ENCODE measurements at places on chromosomes 5 and 9.

DNA sequence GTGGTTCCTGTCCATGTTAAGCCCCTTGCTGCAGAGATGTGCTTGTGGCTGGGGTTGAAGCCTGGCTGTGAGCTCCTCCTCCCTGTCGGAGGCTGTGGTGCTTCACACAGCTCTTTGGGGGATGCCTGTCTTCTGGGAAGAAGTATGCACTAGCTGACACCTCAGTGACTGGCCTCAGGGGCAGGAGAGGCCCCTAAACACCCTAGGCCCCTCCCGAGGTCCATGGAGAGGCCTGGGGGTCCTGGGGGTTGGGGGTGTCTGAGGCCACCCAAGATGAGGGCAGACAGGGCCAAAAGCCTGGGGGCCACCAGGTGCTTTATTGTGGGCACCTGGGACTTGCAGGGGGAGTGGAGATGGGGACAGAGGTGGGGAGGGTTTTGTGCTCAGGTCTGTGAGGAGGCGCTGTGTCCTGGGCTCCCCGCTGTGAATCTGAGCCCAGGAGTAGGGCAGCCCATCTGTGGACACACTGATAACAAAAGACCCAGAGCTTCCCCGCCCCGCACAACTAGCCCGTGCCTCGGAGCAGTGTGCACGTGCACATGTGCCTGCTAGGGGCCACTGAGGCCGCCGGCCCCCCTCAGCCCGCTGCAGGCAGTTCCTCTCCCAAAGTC lies 92.0 kb downstream of the PHF2 start:
- DNase-seq: no peak

DNA sequence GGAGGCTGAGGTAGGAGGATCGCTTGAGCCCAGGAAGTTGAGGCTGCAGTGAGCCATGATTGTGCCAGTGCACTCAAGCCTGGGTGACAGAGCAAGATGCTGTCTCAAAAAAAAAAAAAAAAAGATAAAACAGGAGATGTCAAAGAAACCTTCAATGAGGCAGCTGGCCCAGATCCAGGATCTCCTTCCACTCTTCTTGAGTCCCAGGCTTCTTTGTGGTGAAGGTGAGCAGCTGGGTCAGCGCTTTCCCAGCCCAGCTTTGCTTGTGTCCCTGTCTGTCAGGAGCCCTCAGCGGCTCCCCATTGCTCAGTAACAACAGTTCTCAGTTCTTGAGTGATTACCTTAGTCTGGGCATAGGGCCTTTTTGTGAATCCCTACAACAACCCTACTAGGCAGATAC lies 69.4 kb upstream of the PSD2 start:
- no peak for DNase-seq

GRCh38 chr5:115686738-115687074 lies 60.9 kb upstream of the TMED7 start:
- no peak for DNase-seq

DNA sequence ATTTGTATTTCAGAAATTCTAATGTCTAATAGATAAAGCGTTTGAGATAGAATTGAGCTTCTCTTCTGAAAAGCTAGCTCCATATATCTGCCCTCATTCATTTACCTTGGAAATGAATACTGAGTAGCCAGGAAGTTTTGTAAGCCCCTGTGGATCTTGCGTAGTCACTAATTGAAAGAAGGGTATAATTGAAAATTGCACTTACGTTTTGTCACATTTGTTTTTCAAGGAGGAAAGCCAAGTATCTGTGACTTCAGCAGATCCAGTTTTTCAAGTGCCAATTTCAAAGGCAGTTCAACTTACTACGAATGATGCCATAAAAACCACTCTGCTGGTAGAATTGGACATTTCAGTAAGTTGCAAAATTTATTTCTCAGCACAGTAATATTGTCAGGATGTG lies 14.0 kb downstream of the MTRR start:
- DNase-seq: no peak

DNA sequence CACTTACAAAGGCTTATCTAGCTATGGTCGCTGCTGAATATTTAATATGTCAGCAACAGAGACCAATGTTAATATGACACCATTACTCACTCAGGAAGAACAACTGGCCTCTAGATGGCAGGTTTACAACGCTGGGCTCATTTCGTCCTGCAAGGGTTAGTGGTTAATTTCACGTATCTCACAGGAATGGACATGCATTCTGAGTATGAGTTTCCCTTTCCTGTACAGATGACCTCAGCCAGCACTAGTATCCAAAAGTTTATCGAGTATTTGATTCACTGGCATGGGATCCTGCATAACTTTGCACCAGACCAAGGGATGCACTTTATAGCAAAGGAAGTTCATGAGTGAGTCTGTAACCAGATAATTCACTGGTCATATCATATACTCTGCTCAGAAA lies 8.7 kb upstream of the TRPC7 start:
- no peak for DNase-seq

- no peak for DNase-seq
Observed at GRCh38 chr5:104498281-104498680, 935.7 kb upstream of the NUDT12 start.

GRCh38 chr5:68533571-68534084 lies 318.1 kb downstream of the PIK3R1 start:
- no peak for DNase-seq

- no peak for DNase-seq
Observed at GRCh38 chr5:2465383-2465782, 286.1 kb downstream of the IRX2 start.

GRCh38 chr5:93607367-93608258 lies 24.6 kb downstream of the NR2F1 start:
- DNase-seq: no peak

DNA sequence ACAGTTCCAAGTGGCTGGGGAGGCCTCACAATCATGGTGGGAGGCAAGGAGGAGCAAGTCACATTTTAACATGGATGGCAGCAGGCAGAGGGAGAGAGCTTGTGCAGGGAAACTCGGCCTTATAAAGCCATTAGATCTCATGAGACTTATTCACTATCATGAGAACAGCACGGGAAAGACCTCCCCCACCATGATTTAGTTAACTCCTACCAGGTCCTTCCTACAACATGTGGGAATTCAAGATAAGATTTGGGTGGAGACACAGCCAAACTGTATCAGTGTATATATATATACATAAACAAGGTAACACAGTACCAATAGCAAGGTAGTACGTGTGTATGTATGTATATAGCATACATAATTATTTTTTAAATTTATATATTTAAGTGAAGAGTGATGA lies 50.9 kb downstream of the NFX1 start:
- DNase-seq: no peak

DNA sequence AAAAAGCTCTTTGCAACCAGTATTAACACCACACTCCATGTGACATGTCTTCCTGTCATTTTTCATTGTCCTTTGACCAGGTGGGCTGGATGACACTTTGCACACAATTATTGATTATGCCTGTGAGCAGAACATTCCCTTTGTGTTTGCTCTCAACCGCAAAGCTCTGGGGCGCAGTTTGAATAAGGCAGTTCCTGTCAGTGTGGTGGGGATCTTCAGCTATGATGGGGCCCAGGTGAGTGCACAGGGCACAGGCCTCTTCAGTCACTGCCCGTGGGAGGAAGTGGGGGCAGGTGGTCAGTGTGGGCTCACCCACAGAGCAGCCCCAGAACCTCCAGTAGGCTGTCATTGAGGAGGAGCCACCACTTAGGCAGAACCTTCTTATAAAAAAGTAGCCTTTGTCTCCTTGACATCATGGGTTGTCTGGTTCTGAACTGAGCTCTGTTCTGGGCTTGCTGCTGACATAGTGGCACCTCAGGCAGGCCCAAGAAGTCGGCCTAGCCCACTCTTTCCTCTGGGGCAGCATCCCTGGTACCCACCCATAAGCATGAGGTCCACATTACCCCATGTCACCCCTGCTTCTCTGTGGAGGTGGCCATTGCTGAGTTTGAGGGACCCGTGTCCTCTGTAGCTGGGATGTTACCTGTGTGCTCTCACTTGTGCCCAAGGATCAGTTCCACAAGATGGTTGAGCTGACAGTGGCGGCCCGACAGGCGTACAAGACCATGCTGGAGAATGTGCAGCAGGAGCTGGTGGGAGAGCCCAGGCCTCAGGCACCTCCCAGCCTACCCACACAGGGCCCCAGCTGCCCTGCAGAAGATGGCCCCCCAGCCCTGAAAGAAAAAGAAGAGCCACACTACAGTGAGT lies 39.3 kb downstream of the SECISBP2 start:
- no peak for DNase-seq

GRCh38 chr5:8098081-8098480 lies 229.1 kb downstream of the MTRR start:
- no peak for DNase-seq

GRCh38 chr5:109452661-109453060 lies 42.9 kb upstream of the PJA2 start:
- no peak for DNase-seq

DNA sequence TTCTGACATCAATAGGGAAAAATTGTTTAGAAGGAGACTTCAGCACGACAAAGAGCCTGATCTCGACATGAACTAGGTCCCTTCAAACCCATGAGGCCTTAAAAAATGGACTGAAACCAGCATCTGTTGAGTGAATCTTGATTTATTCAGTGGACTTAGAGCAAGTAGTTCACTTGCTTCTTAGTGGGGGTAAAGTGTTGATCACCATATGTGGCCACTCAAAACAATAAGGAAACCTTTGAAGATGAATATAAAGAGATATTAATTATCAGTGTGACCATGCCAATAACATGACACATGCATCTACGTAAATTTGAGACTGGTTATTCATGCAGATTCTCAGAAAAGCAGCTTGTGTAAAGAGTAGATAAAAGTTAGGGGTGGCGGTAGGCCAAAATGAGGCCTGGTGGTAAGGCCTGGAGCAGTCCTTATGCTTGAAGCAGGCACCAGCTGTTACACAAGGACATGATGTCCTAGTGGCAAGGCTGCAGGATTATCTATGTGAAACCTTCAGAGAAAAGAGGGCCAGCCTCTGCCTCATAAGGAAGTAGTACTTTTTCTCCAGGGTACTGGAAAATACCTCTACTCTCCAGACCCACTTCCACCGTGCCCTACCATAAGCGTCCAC lies 61.3 kb downstream of the S1PR3 start:
- no peak for DNase-seq

DNA sequence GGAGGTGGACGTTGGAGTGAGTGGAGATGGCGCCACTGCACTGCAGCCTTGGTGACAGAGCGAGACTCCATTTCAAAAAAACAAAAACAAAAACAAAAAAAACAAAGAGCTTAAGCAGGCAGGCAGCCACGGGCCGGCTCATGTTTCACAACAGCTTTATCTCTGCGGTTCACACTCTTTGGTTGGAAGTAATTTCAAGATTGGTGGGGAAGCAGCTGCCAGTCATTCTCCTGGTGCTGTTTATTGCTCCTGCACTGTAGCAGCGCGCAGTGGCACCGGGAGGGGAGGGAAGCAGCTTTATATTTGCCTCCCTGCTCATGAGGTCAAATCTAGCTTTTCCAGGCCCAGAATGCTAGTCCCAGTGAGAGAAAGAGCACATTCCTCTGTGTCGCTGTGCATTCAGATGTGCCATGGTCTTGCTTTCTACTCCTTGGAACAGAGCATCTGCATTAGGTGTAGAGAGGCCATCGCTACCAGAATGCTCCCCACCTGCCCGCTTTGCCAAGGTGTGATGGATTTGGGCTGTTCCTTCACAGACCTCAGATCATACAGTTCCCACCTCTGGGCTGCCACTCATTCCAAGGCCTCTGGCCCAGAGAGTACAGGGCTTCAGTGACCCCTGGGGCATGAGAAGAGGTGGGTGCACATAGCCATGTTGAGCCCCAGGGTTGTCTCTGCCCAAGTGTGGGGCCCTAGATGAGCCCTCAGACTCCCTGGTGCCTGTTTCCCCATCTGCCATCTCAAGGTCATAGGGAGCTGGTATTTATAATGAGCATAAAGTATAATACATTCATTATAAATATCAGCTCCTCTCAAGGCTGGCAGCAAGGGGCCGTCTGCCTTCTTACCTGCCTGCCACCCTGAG lies 270.4 kb downstream of the MED10 start:
- DNase-seq: no peak

- DNase-seq: no peak
Observed at GRCh38 chr9:5510989-5511388, 658 bp downstream of the PDCD1LG2 start.

DNA sequence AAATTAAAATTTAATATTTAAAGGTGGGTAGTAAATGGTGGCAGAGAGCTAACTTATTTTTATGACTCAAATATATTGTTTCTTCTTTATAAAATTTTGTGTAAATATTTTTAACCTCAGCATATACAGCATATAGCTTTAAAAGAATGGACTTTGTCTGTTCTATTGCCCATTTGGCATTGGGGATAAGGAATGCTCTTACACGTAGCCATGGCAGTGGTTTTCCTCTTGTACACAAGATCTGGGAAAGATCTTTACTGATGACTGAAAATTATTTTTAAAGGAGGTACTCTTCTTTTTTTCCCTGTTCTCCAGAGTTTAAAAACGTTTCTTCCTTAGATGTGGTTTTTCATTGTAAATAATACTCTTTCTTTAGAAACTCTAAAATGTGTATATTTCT lies 75.0 kb downstream of the PBX3 start:
- no peak for DNase-seq

DNA sequence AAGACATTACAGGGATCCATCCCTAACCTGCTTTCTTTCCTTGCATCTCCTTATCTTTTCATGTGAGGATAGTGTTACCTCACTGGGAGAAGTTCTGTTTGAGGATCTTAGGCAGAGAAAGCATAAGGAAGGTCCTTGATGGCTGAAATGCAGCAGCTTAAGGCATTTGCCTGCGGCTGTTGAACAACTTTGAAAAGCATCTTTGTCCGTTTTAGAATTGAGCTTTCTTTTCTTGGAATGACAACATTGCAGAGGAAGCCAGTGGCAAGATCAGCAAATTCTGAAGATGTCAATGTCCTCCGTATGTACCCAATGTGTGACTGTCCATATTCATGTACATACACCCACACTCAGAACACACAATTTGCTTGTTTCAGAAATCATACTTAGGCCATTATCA lies 436.2 kb downstream of the GABRG2 start:
- no peak for DNase-seq

GRCh38 chr9:85016384-85017006 lies 347.0 kb downstream of the NTRK2 start:
- DNase-seq: no peak

DNA sequence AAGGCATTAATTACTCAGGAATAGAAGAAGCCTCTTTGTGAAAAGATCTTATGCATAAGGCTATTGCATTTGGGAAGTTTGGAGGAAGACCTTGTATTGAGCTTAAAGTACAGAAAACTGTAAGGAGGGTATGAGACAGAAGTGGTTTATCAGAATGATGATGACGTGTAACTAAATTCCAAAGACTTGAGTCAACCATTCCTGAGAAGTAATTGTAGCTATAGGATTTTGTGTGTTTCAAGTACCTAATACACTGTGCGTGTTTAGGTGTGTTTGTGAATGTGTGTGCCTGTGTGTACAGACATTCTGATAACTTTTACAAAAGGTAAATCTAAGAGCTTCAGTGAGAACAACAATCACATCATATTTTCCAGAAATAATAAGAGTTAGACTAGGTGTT lies 46.5 kb upstream of the IRX2 start:
- DNase-seq: no peak

DNA sequence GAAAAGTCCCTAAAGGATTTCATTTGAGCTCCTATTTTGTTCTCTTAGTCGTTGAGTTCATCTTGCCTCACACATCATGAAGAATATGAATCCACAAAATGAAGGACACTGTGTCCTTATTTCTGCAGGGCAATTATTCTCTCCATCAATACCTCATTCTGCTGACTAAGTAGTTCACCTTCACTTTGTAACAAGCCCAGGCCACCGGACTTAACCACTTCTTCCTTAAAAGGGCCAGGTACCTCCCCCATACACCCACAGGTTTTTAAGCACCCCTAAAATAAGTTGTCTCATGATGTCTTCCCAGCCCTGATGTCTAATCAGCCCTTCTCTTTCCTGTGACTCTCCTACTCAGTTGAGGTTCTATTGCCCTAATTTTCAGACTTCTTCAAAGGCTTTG lies 67.1 kb upstream of the PLPP6 start:
- no peak for DNase-seq

- DNase-seq: no peak
Observed at GRCh38 chr5:65815161-65815560, 93.2 kb downstream of the NLN start.

All from stimulated activated CD4-positive, alpha-beta T cell treated with anti-CD3 and anti-CD28 coated beads, TNF-alpha, amount 100 ng/mL, for 1 hour (primary cell).